Renal cortex interstitium (tissue), 15 donors: ENCODE measurements at places on chromosomes 12 and 14. TPM values are rescaled to one million over a fixed set of nuclear protein-coding genes. Genes with fewer than 3 reads are reported as not detected.

DNA sequence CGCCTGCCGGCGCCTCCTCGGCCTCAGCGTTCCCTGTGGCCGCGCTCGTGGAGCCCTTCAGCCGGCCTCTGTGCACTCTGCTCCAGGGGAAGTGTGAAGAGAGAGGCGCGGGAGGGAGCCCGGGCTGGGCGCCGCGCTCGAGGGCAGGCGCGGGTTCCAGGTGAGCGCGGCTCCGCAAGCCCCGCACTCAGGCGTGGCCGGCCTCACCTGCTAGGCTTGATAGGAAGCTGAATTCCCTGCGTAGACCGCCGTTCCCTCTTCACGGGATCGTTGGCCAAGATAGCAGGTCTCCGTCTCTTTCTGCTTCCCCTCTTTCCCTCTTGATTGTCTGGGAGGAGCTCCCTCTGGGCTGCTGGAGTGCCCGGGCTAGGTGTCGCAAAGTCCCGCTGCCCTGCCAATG lies 89.7 kb downstream of the ASCL4 start:
- no peak for DNase-seq

DNA sequence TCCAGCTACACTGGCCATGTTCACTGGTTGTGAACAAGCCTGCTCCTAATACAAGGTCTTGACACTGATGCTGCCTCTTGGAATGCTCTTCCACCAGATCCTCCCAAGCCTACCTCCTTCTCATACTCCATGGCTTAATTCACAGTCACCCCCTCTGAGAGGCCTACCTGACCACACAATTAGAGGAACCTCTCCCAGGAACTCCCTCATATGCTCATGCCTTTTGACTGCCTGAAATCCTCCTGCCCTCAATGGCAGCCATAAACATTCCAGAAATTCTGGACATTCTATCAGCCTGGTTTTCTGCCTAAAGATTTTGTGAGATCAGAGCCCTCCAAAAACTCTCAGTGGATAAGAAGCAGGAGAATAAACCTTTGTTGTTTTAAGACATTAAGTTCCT lies 340.2 kb downstream of the C12orf75 start:
- no peak for DNase-seq

DNA sequence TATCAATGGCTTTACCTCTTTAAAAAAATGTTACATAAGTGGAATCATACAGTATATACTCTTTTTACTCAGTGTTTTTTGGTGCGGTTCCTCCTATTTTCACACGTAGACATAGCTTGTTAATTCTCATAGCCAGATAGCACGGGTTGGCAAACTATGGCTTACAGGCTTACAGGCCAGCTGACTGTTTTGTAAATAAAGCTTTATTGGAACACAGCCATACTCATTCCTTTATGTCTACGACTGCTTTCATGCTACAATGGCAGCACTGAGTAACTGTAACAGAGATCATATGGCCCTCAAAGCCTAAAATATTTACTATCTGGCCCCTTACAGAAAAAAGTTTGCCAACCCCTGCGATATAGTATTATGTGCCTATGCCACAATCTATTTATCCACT lies 5.8 kb upstream of the DAAM1 start:
- no peak for DNase-seq

DNA sequence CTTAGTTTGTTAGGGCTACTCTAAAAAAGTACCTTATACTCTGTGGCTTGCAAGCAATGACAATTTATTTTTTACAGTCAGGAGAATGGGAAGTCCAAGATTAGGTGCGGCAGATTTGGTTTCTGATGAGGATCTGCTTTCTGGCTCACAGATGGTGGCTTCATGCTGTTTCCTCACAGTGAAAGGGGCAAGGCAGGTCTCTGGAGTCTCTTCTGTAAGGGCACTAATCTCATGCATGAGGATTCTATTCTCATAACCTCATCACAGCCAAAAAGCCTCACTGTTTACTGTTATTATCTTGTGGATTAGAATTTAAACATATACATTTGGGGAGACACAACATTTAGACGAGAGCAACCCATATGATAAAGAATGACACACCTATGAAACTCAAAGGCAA lies 1957.4 kb upstream of the SEL1L start:
- no peak for DNase-seq

DNA sequence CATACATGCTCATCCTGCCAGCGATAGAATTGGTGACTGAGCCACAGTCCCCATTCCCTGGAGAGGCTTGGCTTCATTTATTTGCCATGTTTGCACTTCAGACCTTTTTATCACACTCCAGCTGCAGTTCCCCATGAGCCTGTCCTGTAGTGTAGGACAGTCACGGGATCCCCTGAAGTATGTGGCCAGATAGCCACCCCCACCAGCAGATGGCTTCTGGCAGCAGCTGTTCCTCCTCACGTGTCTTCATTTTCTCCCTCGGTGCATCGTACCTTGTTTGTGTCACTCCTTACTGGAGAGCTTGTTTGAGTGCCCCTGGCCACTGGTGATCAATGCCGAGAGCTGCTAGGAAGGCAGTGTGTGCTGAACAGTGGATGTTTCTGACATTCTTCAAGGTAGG lies 40.2 kb downstream of the UBE3B start:
- DNase-seq, result no peak

DNA sequence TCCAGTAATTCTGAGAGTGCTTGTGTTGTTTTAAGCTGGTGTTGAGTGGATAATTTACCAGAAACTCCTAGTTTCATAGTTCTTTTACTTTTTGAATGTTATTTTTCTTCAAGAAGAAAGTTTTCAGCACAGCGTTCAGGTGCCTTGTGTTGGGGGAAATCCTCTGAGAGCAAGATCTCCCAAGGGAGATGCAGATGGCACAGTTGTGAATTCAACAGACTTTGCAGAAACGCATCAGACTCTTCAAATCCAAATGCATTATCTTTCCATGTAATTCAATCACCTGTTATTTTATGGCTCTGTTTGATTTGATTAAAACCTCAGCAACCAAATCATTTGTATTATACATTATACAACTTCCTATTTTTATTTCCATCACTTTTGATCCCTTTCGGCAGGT lies 439.9 kb downstream of the EGLN3 start:
- DNase-seq, result no peak

GRCh38 chr14:99982537-99983250 lies 82.5 kb upstream of the EVL start:
- DNase-seq, result no peak

- DNase-seq, result no peak
Observed at GRCh38 chr14:93458234-93458633, 27.5 kb downstream of the UNC79 start.

The FOS gene
- 512 TPM for polyA plus RNA-seq

The SAMD15 gene
- 7.6 TPM for polyA plus RNA-seq

The KMT2D gene
- 67.6 TPM for polyA plus RNA-seq

The NCAPD2 gene
- polyA plus RNA-seq, result 69.8 TPM
